Cerebellum (tissue), 4 donors: ENCODE measurements at places on chromosomes 5 and 9. TPM values are rescaled to one million over a fixed set of nuclear protein-coding genes. Genes with fewer than 3 reads are reported as not detected.

AGXT2 gene
- total RNA-seq: not detected

SLC46A2 gene
- total RNA-seq: 0.73 TPM

INVS gene
- 39.6 TPM for total RNA-seq

DNA sequence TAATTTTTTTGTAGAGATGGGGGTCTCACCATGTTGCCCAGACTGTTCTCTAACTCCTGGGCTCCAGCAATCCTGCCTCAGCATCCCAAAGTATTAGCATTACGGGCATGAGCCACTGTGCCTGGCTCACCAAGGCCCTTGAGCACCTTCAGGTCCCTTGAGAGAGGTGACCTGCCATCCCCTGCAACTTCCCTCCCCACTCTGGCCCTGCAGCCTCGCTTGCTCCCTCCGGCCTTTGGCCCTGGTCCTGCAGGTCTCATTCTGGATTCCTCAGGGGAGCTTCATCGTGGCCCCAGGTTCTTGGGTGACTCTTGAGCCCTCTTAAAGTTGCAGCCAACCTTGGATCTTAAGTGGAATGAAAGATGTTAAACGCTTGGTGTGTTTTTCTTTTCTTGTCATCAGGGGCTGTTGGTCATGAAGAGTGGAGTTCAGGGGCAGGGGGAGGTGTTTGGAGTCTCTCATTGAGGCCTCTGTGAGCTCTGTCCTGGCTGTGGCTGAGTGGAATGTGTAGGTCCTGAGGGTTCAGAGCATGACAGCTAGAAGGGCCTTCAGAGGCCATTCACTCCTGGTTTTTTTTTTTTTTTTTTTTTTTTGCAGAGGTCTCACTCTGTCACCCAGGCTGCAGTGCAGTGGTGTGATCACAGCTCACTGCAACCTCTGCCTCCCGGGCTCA is 33.0 kb downstream of the PPARGC1B start:
- no peak for DNase-seq

GRCh38 chr9:112754578-112754977 is 4.0 kb downstream of the SNX30 start:
- no peak for DNase-seq

DNA sequence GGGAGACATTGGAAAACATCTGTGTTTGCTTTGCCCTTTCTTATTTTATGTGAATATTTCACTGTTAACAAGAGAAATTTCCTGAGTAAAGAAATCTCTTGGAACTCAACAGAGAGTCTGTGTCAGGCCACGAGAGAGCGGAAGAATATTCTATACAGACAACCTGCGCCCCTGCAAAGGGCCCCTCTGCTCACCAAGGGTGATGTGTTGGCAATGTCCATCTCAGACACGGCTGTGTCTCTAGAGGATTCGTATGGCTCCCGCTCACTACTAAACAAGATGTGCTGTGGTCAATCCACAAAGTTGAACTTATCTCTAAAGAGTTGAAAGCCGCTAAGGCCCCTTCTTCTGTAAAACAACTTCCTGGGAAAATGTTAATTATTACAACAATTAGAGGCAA is 241.0 kb upstream of the IRX1 start:
- DNase-seq: no peak

DNA sequence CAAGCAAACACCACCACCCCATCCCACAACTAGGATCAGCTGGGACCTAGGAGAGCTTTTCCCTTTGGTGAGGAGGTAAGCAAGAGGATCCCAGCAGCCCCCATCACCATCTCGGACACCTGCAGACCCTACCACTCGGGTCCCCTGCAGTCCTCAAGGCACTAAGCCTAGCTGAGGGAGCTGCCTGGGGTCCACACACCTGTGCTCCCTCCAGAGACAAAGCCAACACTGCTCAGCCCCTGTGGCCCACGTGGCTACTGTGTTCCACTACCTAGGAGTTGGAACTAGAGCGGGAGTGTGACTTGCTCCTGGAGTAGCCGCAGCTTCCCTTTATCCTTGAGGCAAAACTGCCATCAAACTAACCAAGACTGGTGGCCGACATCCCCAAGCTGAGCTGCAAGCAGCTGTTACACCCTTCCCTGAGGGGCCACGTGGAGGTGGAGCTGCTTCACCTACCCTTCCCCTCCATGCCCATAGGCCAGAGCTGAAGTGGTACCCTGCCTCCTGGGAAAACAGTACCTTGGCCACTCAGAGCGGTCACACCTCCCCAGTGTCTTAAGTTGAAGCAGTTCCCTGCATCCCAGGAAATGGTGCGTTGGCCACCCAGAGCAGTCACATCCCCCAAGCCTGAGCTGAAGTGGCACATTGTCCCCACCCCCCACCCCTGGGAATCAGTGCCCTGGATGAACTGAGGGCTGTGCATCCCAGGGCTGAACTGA is 205.5 kb downstream of the CACNA1B start:
- no peak for DNase-seq

- no peak for DNase-seq
Measured at GRCh38 chr9:135365013-135365768, 114.4 kb upstream of the PPP1R26 start.

DNA sequence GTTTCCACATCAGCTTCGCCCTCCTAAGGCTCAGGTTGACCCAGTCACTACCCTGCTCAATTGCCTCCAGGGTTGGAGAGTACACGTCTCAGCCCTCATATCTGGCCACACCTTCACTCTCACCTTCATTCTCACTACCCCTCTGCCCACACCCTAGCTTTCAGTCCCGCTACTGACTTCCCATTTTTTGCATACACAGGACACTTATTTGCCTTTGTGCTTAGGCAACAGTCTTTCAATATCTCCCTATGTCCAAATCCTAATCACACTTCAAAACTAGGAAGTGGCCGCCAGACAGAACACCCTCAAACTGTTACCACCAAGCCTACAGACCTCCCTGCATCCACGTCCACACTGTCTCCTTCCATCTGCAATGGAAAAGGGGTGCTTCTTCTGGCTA is 10.9 kb downstream of the MCTP1 start:
- no peak for DNase-seq

DNA sequence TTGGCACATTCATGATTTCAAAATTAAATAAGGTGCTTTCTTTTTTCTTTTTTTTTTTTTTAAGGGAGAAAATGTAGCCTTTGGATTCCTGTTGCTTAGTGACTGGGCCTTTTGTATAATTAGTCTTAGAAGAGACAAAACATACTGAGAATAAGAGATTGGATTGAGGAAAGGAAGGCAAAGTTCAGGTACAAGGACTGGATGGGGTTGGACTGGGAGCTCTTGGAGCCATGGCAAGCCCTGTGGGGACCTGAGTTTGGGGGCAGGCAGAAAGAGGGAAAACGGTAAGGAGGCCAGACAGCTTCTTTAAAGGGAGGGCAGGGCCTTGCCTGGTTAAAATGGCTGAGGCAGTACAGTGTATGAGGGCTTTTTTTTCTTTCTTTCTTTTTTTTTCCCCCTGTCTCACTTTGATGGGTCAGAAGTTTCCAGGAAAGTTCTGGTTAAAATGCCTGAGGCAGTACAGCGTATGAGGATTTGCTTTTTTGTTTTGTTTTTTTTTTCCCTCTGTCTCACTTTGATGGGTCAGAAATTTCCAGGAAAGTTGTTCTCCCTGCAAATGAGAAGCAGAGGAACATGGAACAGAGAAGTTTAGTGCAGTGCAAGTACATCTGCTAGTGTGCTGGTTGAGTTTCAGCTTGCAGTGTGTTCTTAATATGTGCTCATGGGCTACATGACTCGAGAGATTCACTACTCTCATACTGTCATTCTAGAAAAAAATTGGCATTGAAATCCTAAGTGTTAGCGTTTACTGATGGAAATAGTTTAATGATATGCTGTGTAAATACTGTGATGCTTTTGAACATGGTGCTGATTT is 16.8 kb downstream of the SNX18 start:
- no peak for DNase-seq

GRCh38 chr5:173753307-173754168 is 134.6 kb upstream of the CPEB4 start:
- peak; percentile 74 for DNase-seq

DNA sequence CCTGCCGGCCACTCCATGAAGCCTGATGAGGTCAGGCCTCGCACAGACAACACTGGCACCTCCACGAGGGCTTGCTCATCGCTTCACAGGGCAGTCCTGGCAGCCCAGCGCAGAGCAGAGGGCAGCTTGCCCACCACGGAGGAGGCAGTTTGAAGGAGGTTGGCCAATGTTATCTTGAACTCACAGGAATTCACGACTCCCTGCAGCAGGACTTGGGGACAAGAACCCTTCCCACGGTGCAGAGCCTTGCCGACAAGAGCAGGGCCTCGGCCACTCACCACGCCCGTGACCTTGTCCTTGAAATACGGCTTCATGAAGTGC is 5.0 kb downstream of the SNAPC4 start:
- DNase-seq: no peak

DNA sequence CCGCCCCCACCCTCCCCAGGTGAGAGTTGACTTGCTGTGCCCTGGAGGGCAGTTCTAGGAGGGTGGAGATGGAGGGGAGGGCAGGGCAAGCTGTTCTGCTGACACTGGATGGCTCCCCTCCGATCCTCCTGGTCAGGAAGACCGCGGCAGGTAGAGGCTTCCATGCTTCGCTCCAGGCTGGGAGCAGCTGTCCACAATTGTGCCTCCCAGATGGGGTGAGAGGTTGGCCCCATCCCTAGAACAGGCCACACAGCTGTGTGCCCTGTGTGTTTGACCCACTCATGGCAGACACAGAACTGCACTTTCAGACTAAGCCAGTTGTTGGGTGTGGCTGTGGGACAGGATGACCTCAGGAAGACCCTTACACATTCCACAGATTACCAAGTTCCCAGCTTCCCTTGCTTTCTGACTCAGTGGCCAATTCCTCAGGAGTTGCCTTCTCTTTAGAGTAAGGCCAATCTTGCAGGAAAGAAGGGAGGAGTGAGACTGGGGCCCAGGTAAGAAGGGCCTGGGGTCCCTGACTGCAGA is 72.1 kb upstream of the HSPA9 start:
- DNase-seq: no peak

DNA sequence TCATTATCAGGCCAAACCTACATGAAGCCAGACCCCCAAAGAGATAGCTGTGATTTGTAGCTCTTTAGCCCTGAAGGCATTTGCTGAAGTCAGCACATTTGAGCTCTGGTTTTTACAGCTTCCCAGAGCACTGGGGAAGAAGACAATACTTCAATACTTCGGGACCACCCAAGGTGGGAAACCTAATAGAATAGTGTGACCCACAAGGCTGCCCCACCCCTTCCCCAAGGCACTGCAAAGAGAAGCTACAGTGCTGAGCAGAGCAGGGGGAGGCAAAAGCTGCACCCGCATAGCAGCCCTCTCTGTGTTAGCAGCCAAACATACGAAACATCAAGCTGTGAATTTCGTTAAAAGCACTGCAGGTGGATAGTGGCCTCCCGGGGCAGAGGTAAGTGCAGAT is 87.3 kb downstream of the HSD17B3 start:
- no peak for DNase-seq

GRCh38 chr9:70257991-70258691 is 637 bp upstream of the SMC5 start:
- peak; percentile 39 for DNase-seq

- DNase-seq: no peak
Measured at GRCh38 chr9:38048316-38048969, 20.6 kb downstream of the SHB start.

DNA sequence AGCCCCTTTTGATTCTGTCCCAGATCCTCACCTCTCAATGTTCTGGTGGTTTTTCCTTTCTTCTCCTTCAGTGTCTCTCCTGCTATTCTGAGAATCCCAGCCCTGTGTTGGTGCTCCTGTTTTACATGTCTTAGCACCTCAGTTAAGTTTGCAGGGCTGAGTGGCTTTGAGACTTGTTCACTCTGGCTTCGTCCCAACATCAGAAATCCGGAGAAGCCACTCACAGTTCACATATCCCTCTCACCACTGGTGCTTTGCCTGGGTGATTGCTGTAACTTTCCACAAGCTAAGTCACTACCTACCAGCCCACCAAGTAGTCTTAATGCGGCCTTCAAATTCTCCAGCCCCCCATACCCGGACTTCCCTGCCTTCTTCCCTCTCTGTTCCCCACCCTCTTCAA is 40.2 kb downstream of the CYFIP2 start:
- no peak for DNase-seq
